ENCODE measurements at places on chromosomes 4 and X.

- no peaks in the 10 kb centered on the region for H3K4me1 ChIP-seq
- H3K27ac ChIP-seq: no peak overlapping the region
- H3K4me3 ChIP-seq: no peak overlapping the region
- H3K36me3 ChIP-seq: no peaks in the 10 kb centered on the region
- H3K27me3 ChIP-seq: no peaks in the 10 kb centered on the region
These were observed 96.2 kb upstream of the CCSER1 start for GRCh38 chr4:90030953-90031352.

DNA sequence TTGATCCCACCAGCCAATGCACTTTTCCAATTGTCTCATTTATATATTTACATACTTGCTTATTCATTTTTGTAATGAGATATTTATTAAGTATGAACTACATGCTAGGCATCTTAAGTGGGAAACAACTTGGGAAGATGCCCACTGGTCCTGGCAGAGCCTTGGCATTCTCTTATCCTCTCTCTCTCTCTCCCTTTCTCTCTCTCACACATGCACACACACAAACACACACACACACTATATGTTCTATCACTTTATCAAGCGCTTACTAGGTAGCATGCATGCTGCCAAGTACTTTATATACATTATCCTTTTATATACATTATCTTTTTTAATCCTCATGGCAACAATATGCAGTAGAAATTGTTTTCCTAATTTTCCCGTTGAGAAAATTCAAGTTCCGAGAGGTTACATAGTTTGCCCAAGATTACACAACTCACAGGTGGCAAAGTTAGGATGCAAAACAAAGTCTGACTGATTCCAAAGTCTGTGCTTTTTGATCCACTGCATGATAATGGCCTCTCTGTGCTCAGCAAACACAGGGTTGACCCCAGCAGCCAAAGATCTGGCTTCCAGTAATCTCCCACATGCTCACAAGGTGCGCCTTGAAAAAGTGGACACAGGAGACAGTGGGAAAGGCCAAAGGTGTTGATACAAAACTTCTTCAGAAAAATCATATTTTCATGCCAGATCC, 173.1 kb upstream of the KLF3 start:
- DNase-seq: no peak
- peaks cover 6% of the 10 kb centered on the region for H3K4me1 ChIP-seq
- no peak overlapping the region for H3K27ac ChIP-seq
- H3K27me3 ChIP-seq: no peaks in the 10 kb centered on the region
- H3K36me3 ChIP-seq: no peaks in the 10 kb centered on the region
- H3K4me3 ChIP-seq: no peak overlapping the region

- H3K36me3 ChIP-seq: no peaks in the 10 kb centered on the region
- no peaks in the 10 kb centered on the region for H3K4me1 ChIP-seq
- H3K27me3 ChIP-seq: no peaks in the 10 kb centered on the region
- H3K27ac ChIP-seq: no peak overlapping the region
- no peak overlapping the region for H3K4me3 ChIP-seq
These were observed 91.7 kb downstream of the PHOX2B start for GRCh38 chr4:41656572-41657520.

- no peaks in the 10 kb centered on the region for H3K36me3 ChIP-seq
- DNase-seq: no peak
- H3K27ac ChIP-seq: no peak overlapping the region
- no peaks in the 10 kb centered on the region for H3K27me3 ChIP-seq
- no peaks in the 10 kb centered on the region for H3K4me1 ChIP-seq
These were observed 245.7 kb downstream of the TENM3 start for GRCh38 chr4:182488896-182489295.

GRCh38 chr4:4574792-4575191, 32.9 kb upstream of the STX18 start:
- no peaks in the 10 kb centered on the region for H3K4me1 ChIP-seq
- DNase-seq: peak; percentile 28
- H3K27ac ChIP-seq: peak overlapping the region; percentile 46
- H3K4me3 ChIP-seq: peak overlapping the region; percentile 85
- H3K36me3 ChIP-seq: no peaks in the 10 kb centered on the region

DNA sequence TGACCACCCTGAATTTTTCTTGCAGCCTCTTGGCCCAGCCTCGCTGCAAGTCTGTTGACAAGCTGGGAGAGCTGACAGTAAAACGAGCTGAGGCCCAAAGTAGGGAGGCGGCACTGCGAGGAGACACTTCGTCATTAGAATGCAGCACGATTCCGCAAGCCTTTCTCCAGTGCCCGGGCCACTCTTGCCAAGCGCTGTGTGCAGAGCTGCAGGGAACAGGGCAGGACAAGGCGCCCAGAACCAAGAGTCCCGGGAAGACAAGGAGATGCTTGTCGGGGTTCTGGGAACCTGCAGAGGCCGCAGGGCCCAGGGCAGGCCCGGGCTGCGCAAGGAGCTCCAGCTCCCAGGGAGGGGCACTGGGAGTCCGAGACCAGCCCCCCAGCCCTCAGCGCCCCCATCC, 187.1 kb downstream of the BCOR start:
- H3K27ac ChIP-seq: no peak overlapping the region
- no peak overlapping the region for H3K4me3 ChIP-seq
- DNase-seq: no peak
- H3K36me3 ChIP-seq: no peaks in the 10 kb centered on the region
- no peaks in the 10 kb centered on the region for H3K4me1 ChIP-seq

- H3K27me3 ChIP-seq: no peaks in the 10 kb centered on the region
- no peak overlapping the region for H3K4me3 ChIP-seq
- H3K4me1 ChIP-seq: no peaks in the 10 kb centered on the region
- H3K27ac ChIP-seq: no peak overlapping the region
- no peaks in the 10 kb centered on the region for H3K36me3 ChIP-seq
These were observed 190.6 kb upstream of the TTC29 start for GRCh38 chr4:147136310-147136709.

DNA sequence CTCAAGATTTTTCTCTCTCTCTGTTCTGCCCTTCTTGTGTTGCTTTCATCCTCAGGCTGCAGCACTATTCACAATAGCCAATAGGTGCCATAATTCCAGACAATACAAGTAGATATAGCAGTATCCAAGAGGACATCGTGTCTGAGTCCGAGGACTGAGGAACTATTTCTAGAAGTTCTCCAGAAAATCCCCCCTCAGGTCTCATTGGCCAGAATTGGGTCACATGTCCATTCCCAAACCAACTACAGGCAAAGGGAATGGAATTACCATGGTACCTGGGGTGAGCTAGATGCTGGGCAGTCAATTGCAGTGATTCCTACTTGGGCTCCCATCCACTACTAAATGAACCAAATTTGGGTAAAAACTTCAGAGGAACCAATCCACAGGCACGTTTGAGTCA, 301.9 kb upstream of the RASGEF1B start:
- H3K4me1 ChIP-seq: no peaks in the 10 kb centered on the region
- no peak overlapping the region for H3K4me3 ChIP-seq
- DNase-seq: no peak
- H3K27ac ChIP-seq: no peak overlapping the region
- no peaks in the 10 kb centered on the region for H3K27me3 ChIP-seq
- H3K36me3 ChIP-seq: no peaks in the 10 kb centered on the region

DNA sequence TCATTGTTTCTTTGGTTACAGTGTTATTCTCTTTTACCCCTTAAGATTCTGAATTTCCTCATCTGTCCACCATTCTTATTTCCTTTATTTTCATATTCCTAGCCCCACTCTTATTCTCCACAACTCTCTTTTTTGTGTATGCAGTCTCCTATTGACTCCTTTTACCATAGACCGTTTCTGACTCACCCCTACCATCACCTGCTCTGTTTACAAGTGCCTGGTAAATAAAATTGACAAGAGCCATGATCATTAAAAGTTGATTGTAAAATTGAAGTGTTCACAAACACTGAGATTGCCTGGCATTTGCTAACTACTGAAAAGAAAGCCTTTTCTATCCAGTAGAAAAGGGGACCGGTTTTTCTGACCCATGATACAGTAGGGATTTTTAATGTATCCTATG, 54.4 kb downstream of the MRPL1 start:
- no peak overlapping the region for H3K4me3 ChIP-seq
- no peaks in the 10 kb centered on the region for H3K4me1 ChIP-seq
- H3K27ac ChIP-seq: no peak overlapping the region
- no peak for DNase-seq
- no peaks in the 10 kb centered on the region for H3K36me3 ChIP-seq

DNA sequence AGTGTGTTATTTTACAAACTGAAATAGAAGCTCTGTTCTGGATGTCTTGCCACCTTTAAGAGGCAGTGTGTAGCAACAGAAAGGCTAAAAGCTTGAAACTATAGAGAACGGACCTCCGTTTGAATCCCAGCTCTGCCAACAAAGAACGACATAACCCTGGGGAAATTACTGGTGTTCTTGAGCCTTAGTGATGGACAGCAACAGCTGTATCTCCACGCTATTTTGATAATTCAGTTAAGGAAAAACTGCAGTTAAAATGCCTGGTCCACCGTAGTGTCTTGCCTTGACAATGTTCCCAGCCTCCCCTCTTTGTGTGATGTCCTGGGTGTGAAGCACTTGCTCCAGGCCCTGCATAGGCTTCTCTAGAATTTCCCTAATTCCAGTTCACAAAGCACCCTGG, 256.8 kb upstream of the HS3ST1 start:
- no peaks in the 10 kb centered on the region for H3K36me3 ChIP-seq
- no peak for DNase-seq
- H3K27ac ChIP-seq: no peak overlapping the region
- H3K27me3 ChIP-seq: no peaks in the 10 kb centered on the region
- no peak overlapping the region for H3K4me3 ChIP-seq

Measured in effector memory CD4-positive, alpha-beta T cell (primary cell).